ENCODE measurements at places on chromosomes 11 and 22. TPM values are rescaled to one million over a fixed set of nuclear protein-coding genes. Genes with fewer than 3 reads are reported as not detected.
A peak's percentile ranks its signal among the peaks of the same experiment; 100 is the strongest.

DNA sequence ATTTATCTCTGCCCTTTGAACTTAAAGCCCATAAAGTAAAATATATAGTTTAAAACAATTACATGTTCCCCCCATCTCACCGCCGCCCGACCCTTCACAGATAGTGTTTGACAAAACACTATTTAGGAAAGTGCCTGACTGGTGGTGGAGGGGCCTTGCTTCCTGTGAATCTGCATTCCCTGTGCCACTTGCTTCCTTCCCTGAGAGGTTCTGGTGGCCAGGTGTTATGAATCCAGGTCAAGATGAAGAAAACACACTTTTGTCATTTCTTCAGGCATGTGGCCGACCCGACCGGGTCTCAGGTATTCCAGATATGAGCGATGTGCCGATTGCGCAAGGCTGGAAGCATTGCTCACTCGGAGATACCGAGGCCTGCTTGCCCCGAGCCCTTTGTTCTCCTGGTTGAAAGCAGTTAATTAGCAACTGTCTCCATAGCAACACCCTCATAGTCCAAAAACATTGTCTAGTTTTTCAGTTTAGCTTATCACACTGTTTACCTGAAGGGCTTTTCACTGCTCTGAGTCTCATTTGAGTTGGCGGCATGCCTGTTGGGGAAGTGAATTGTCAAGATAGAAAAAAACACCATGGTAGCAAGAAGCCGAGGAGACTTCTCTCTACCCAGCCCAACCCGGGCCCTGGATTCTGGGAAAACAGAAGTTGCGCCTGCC lies 128.3 kb downstream of the TEAD1 start:
- peak; percentile 78 for DNase-seq
- H3K4me1 ChIP-seq, result peaks cover 72% of the 10 kb centered on the region
- no peaks in the 10 kb centered on the region for H3K27me3 ChIP-seq
- H3K4me3 ChIP-seq, result no peak overlapping the region
- H3K36me3 ChIP-seq, result peaks cover 10% of the 10 kb centered on the region
- H3K27ac ChIP-seq, result peak overlapping the region; percentile 74

- peaks cover 95% of the 10 kb centered on the region for H3K36me3 ChIP-seq
- no peaks in the 10 kb centered on the region for H3K27me3 ChIP-seq
- H3K4me1 ChIP-seq, result peaks cover 37% of the 10 kb centered on the region
- peak; percentile 45 for DNase-seq
- H3K4me3 ChIP-seq, result peak overlapping the region; percentile 94
Measured at GRCh38 chr22:29269731-29270474, 1.8 kb downstream of the EWSR1 start.

DNA sequence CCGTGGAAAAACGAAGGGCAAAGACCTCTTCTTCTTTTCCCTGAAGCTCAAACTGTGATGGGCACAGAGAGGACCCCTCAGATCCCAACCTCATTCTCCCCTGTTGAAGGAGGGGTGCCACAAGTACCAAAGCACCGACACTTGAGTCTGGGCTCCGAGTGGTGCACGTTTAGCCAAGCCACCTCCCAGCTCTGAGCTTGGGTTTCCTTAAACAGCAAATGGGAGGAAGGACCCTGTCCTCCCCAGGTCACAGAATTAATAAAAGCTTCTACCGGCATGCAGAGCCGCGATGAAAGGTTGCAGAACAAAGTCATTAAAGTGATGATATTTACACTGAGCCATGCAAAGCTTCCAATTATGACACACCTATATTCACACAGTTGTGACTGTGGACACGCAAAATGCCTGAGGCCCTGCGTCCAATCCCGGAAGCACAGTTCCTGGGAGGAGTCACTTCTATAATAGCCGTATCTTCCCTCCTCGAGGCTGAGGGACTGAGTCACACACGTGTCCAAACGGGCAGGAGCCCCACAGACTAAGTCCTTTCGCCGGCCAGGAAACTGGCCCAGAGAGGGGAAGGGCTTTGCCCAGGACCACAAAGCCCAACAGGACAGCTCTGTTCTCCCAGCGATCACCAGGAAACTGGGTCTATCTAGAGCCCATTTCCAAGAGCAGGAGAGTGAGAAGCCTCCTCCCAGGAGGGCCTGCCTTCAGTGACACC lies 922 bp upstream of the CSNK1E start:
- peak; percentile 87 for DNase-seq
- H3K27me3 ChIP-seq, result no peaks in the 10 kb centered on the region
- H3K4me1 ChIP-seq, result peaks cover 45% of the 10 kb centered on the region
- peak overlapping the region; percentile 78 for H3K27ac ChIP-seq
- H3K4me3 ChIP-seq, result peak overlapping the region; percentile 80
- peaks cover 16% of the 10 kb centered on the region for H3K36me3 ChIP-seq

DNA sequence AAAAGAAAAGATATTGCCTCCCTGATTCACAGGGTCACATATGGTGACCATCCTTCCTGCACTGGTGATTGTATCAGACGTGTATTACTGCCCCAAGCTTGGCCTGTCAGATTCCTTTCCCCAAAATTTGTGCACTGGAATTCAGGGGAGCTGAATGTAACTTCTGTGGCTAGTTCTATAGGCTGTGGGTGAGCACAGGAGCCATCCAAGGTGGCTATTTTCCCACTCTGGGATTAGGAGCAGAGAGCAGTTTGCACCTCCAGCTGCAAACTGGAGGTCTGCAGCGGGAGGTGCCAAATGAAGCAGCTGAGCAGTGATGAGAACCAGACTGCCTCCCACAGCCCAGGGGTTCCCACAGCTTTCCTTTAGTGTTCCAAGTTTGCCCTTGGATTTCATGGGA lies 124.2 kb upstream of the PITPNB start:
- no peaks in the 10 kb centered on the region for H3K27me3 ChIP-seq
- no peak overlapping the region for H3K4me3 ChIP-seq
- H3K36me3 ChIP-seq, result no peaks in the 10 kb centered on the region
- DNase-seq, result no peak
- H3K27ac ChIP-seq, result no peak overlapping the region
- H3K4me1 ChIP-seq, result no peaks in the 10 kb centered on the region

- H3K36me3 ChIP-seq, result no peaks in the 10 kb centered on the region
- H3K27me3 ChIP-seq, result peaks cover 14% of the 10 kb centered on the region
- H3K4me3 ChIP-seq, result no peak overlapping the region
- peaks cover 4% of the 10 kb centered on the region for H3K4me1 ChIP-seq
- peak; percentile 78 for DNase-seq
Measured at GRCh38 chr11:16820324-16821092, 82.1 kb downstream of the C11orf58 start.

DNA sequence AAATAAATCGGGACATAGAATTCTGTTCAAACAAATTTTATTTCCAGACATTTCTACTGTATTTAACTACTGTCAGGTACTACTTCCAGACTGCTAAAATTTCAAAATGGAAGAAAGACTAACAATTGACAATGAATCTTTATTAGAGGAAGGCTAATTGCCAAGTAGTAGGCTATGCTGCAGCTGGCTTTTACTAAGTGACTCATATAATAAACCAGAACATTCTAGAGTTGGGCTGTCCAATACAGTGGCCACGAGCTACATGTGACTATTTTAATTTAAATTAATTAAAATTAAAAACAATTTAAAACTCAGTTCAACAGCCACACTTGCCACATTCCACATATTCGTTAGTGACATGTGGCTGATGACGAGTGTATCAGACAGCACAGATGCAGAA lies 27.6 kb downstream of the CHKA start:
- no peaks in the 10 kb centered on the region for H3K4me1 ChIP-seq
- no peak for DNase-seq
- H3K27me3 ChIP-seq, result no peaks in the 10 kb centered on the region
- H3K27ac ChIP-seq, result no peak overlapping the region
- no peak overlapping the region for H3K4me3 ChIP-seq

DNA sequence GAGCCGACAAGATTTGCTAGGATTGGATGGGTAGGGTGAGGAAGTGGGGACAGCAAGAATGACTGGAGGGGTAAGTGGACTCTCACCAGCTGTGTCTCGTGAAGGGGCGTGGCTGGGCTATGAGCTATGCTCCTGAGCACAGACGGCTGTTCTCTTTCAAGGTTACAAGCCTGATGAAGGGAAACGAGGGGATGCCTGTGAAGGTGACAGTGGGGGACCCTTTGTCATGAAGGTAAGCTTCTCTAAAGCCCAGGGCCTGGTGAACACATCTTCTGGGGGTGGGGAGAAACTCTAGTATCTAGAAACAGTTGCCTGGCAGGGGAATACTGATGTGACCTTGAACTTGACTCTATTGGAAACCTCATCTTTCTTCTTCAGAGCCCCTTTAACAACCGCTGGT lies 19.9 kb downstream of the F2 start:
- peaks cover 5% of the 10 kb centered on the region for H3K4me1 ChIP-seq

GRCh38 chr11:19844806-19845205 lies 132.2 kb downstream of the NAV2 start:
- no peaks in the 10 kb centered on the region for H3K27me3 ChIP-seq
- no peak overlapping the region for H3K4me3 ChIP-seq
- no peak overlapping the region for H3K27ac ChIP-seq
- no peaks in the 10 kb centered on the region for H3K36me3 ChIP-seq

DNA sequence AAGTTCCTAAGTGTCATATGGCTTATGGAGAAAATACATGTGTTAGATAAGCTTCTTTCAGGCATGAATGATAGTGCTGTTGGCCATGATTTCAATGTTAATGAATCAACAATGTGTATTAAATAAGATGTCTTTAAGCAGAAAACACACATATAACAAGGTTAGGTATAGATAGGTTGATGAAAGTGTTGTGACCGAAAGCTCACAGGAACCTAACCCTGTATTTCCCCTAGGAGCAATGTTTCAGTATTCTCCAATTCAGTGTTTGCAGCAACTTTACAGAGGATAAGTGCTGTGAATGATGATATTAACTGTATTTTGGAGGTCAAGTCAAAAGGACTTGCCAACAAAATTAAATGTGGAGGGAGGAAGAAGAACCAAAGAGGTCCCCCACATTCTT lies 82.8 kb upstream of the PRDM11 start:
- no peaks in the 10 kb centered on the region for H3K27me3 ChIP-seq
- no peak overlapping the region for H3K27ac ChIP-seq
- H3K4me3 ChIP-seq, result no peak overlapping the region

Gene MS4A15
- not detected for total RNA-seq

Gene PHOX2A
- total RNA-seq, result not detected

Gene KCNQ1OT1
- 2.1 TPM for total RNA-seq

Gene GPHA2
- total RNA-seq, result not detected
